ENCODE measurements at places on chromosomes 7 and 10.
A peak's percentile ranks its signal among the peaks of the same experiment; 100 is the strongest.

- DNase-seq = no peak
Observed at GRCh38 chr10:74863551-74863950, 37.2 kb downstream of the KAT6B start.

GRCh38 chr7:128219636-128220035 is 21.4 kb upstream of the LEP start:
- no peak for DNase-seq

- DNase-seq = no peak
Observed at GRCh38 chr7:142873281-142873784, 12.2 kb downstream of the TRPV6 start.

DNA sequence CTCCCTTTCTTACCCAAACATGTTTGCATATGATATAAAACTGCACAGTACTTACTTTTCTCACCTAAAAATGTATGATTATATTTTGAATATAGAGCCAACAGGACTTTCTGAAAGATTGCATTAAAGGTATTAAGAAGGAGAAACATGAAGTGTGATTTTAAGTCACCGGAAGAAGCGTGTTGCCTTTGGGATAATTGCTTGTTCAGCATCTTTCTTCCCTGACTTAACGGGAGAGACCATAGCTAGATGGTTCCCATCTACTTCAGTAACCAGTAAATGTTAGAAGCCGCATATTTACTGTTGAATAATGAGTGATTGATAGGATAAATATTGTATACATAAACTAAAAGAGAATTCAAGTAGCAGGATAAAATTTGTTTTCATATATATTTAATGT is 197.1 kb downstream of the NRG3 start:
- no peak for DNase-seq

GRCh38 chr10:11907914-11908313 is 84.8 kb downstream of the PROSER2 start:
- no peak for DNase-seq

DNA sequence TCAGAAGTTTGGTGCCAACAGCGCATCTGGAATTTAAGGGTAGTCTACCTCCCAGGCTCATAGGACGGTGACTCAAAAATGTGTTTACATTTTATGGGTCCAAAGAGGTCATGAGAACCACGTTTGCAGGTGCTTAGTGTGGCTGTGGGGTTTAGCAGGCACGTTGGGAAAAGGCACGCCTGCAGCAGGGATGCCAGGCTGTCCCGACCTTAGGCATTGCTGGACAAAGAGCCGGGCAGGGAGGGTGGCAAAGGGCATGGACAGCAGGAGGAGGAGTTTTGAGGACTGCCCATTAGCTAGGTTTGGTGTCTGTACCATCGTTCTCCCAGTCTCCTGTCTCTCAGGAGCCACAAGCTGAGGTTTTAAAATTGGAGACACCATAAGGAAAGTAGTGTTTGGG is 104.4 kb downstream of the TRRAP start:
- no peak for DNase-seq

GRCh38 chr7:151416112-151416940 is 6.5 kb upstream of the WDR86 start:
- DNase-seq = no peak

DNA sequence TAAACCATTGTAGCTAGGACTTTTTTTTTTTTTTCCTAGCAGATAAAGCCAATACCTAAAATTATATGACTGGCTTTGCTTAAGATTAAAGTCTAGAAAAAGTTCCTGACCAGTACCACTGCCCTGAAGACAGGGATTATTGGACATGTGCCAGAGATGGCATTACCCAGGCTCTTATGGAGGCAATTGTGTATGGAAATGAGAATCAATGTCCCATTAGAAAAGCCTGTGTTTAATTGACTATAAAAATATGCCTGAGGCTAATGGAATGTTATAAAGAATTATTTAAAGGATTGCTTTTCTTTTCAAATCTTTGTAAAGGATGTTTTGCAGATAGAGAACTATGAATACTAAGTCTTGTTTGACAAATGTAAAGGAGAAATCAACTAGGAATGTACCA is 196.7 kb downstream of the ANK3 start:
- no peak for DNase-seq

GRCh38 chr7:22640269-22640668 is 86.7 kb upstream of the IL6 start:
- no peak for DNase-seq

GRCh38 chr7:135335628-135336139 is 102.0 kb downstream of the STRA8 start:
- DNase-seq = peak; percentile 7

DNA sequence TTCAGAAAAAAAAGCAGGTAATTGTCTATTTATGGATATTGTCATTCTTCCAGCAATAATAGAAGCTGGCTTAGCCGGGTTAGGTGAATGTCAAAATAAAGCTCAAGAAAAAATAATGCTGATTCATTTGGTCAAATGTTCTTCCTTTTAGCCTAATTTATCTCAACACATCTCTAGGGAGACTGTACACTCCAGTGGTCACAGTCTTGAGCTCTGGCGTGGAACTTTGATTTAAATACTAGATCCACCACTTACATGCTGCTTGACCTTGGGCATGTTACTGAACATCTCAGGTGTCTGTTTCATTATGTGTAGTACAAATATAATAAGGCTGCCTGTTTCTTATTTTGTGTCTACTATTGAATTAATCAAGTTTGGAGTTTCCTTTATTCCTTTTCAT is 22.0 kb downstream of the PRTFDC1 start:
- no peak for DNase-seq

DNA sequence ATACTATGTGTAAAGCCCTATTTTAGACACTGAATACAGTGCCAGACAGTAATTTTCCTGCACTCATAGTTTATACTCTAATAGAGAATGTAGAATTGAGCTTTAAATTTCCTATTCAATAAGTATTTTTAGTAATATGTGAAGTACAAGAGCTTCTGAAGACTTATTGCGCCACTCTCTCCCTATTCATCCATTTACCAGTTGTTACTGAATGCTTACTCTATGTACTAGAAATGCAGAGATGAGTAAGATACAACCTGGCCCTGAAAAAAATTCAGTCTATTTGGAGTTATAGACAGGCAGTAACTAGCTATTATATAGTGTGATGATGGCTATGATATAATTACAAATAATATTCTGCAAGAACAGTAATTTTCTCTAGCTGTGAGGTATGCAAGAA is 98.8 kb downstream of the ADK start:
- no peak for DNase-seq

- no peak for DNase-seq
Observed at GRCh38 chr10:24382596-24382978, 173.6 kb downstream of the KIAA1217 start.

DNA sequence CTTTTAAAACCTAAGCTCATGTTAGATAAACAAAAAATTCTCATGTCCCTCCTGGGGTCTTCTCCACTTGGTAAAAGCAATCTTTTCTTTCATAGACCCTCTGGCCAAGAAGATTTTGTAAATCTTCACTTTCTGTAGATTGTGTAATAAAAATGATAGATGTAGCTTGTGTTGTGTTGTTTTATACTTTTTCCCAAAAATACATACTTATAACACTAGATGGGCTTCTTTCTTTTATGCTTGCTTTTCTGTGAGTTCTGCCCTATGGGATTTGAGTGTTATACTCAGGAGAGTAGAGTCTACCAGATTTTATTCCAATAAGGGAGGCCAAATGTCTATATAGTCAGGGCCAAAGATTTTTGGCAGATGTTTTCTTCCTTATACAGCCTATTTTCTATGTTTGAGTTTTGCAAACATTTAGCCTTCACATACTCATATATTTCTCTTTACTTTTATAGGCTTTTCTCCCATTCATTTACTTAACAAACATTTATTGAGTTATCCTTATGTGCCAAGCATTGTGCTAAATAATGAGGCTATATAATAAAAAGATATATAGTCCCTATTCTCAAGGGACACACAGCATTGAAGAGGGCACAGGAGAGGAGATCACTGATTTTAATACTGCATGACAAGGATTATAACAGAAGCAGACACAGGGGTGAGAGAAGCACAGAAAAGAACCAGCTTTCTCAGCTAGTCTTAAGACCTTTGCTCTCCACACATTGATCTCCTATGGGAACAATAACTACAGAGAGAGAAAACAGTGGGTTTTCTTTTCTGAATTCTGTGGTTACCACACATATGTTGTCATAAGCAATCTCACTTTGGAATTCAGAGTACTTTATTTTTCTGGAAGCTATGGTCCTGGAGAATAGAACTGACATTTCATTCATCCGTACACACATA is 58.0 kb upstream of the PNLIP start:
- no peak for DNase-seq

DNA sequence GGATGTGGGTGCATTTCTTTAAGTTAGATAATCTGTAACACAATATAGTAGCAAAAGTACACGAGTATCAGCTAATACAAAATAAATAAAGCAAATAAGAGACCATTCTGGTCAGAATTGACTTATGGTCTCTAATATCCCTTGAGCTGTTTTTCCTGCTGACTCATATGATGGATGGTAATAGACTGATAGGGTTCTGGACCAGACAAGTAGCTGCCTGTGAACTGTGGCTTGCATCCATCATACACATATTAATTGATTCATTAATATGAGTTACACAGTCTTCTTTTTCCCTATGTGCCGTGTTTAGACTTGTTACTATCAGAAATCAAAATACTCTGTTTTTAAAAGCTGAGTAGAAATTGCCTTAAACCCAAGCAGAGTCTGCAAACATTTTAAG is 762.8 kb downstream of the GATA3 start:
- no peak for DNase-seq

DNA sequence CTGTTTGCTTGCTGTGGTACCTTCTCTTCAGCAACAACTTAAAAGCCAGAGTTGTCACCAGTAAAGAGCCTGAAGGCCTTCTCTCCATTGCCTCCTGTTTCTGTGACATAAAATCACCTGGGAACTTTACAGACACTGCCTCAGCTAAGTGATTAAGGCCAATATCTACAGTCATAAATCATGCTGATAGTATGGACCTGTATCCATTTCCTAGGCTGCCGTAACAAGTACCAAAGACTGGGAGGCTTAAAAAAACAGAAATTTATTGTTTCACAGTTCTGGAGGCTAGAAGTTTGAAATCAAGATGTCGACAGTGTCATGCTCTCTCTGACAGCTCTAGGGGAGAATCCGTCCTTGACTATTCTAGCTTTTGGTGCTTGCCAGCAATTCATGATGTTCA is 108.4 kb upstream of the UNC5B start:
- DNase-seq = no peak

GRCh38 chr7:754531-755412 is 27.7 kb upstream of the PRKAR1B start:
- no peak for DNase-seq

- DNase-seq = no peak
Observed at GRCh38 chr7:129144834-129145668, 544 bp downstream of the TSPAN33 start.

- DNase-seq = no peak
Observed at GRCh38 chr10:78066012-78066411, 32.3 kb downstream of the RPS24 start.

- DNase-seq = no peak
Observed at GRCh38 chr10:51422311-51423120, 276.9 kb downstream of the CSTF2T start.

DNA sequence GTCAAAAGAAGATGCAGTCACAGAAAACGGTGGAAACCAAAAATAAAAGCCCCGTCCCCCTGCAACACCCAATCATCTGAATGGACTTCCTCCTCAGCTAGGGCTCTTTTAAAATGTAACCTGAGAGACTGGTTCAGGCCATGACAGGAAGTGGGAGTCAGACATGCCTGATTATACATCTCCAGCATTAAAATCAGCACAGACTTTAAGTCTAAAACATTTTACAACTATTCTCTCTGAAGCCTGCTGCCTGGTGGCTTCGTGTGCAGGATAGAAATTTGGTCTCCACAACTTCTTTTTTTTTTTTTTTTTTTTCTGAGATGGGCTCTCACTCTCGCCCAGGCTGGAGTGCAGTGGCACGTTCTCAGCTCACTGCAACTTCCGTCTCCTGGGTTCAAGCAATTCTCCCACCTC is 30.3 kb downstream of the HACD1 start:
- no peak for DNase-seq

GRCh38 chr10:22491480-22491879 is 146.2 kb downstream of the SPAG6 start:
- DNase-seq = no peak

GRCh38 chr10:123621916-123622315 is 44.2 kb upstream of the GPR26 start:
- no peak for DNase-seq

DNA sequence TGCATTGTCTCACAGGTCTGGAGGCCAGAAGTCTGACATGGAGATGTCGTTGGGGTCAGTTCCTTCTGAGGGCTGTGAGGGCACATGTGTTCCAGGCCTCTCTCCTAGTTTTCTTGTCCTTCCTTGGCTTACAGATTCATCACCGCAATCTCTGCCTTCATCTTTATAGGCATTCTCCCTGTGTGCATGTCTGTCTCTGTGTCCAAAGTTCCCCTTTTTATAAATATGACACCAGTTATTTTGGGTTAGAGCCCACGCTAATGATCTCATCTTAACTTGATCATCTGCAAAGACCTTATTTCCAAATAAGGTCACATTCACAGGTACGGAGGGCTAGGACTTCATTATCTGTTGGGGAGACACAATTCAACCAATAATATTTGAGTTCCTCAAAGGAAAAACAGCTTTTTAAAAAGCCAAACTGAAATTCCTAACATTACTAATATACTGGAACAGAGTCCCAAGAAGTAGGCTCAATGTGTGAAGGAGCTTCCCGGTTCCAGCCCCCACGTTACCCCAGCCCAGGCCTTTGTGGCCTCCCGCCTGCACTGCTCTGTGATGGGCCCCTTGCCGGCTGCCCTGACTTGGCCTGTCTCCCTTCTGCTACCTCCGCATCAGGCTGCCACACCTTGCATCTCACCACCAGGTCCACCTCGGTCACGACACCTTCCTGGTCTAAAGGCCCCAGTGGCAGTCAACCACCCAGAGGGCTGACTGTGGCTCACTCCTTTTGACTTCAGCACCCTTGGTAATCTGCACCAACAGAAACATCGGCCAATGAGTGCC is 142.7 kb downstream of the KCNMA1 start:
- DNase-seq = no peak

GRCh38 chr7:2029936-2030335 is 202.8 kb downstream of the MAD1L1 start:
- no peak for DNase-seq

GRCh38 chr10:114664127-114664526 is 6.1 kb upstream of the ABLIM1 start:
- no peak for DNase-seq

DNA sequence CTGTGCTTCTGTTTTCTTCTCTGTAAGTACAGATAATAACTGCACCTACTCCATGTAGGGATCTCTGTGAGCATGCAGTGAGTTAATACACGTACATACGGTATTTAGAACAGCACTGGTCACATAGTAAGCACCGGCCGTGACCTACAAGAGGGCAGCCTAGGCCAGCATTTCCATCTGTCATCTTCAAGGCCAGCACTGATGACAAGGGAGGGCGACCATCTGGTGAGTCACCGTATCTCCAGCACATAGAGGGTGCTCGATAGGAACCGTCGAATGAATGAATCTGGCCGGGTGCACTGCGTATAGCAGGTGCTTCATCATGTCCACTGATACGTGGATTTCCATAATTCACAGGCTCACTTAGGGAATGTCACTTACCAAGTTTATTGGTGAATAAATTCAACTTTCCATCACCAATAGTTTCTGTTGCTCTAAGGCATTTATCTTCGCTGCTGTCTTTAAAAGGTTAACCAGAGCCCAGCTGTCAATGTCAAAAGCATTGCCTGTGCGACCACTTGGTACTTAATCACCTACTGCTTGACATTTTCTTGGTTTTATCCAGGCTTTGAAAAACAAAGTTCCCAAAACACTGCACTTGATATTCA is 8.3 kb downstream of the NOD1 start:
- DNase-seq = no peak

All from T-helper 22 cell (primary cell).